ENCODE measurements at places on chromosomes 2 and 18.

GRCh38 chr2:43165378-43166069 lies 60.9 kb downstream of the ZFP36L2 start:
- no peak for DNase-seq

GRCh38 chr2:102110171-102110570 lies 32.4 kb upstream of the IL1R1 start:
- DNase-seq = peak; percentile 3

DNA sequence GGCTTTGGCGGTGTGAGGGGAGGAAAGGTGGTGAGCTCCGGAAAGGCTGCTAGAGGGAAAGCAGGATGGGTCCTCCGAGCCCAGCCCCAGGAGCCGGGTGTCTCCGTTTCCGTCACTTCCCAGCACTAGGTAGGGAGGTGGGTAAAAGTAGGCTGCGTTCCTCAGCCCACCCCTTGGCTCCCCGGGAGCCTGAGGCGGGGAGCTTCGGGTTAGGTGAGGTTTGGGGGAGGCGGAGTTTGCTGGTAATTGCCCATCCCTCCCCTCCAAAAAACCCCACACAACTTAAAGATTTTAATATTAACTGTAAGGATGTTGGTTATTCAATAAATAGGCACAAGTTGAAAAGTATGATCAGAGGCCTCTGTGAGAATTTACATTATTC lies 552 bp upstream of the ATF2 start:
- DNase-seq = no peak

- DNase-seq = no peak
Observed at GRCh38 chr2:230829959-230830358, 34.8 kb upstream of the ITM2C start.

GRCh38 chr2:201847481-201847880 lies 41.1 kb downstream of the CDK15 start:
- DNase-seq = no peak

GRCh38 chr18:28363124-28363523 lies 186.2 kb upstream of the CDH2 start:
- no peak for DNase-seq

DNA sequence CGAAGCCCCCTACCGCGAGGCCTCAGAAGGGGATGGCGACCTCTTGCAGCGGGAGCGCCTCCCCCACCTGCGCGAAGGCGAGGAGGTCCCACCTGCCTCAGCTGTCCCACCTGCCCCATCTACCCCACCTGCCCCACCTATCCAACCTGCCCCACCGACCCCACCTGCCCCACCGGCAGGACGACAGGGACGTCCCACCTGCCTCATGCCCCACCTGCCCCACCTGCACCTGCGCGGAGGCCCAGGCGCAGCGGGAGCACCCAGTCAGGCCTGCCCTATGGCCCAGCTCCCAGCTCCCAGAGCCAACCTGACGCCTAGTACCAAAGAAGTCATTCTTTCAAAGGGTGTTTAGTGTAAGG lies 489.1 kb upstream of the SMIM21 start:
- DNase-seq = no peak

DNA sequence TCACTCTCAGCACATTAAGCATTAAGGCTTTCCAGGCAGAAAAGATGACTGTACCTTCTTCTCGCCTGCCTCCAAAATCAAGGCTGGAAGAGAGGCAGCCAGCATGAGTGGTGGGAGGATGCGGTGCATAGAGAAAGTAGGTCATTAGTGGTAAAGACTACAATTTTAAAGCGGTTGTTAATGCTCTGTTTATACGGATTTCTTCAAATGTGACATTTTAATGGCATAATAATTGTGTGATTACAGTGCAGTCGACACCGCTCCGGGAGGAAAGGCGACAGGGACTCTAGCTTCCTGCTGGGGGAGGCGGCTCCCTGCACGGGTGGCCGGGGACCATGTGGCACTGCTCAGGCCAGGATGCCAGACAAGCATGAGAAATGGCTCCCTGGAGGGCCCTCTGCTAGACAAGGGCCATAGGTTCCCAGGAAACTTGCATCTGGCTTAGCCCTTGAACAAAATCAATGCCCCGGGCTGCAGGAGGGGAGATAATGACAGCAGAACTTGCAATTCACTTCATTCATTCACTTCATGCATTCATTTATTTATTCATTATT lies 129.6 kb downstream of the GALNT14 start:
- no peak for DNase-seq

- no peak for DNase-seq
Observed at GRCh38 chr18:69898241-69898861, 49.3 kb downstream of the CD226 start.

GRCh38 chr2:71891719-71892422 lies 255.8 kb downstream of the CYP26B1 start:
- DNase-seq = no peak

GRCh38 chr2:2184549-2185249 lies 146.4 kb downstream of the MYT1L start:
- DNase-seq = no peak
